ENCODE measurements at places on chromosomes 2 and 18.

DNA sequence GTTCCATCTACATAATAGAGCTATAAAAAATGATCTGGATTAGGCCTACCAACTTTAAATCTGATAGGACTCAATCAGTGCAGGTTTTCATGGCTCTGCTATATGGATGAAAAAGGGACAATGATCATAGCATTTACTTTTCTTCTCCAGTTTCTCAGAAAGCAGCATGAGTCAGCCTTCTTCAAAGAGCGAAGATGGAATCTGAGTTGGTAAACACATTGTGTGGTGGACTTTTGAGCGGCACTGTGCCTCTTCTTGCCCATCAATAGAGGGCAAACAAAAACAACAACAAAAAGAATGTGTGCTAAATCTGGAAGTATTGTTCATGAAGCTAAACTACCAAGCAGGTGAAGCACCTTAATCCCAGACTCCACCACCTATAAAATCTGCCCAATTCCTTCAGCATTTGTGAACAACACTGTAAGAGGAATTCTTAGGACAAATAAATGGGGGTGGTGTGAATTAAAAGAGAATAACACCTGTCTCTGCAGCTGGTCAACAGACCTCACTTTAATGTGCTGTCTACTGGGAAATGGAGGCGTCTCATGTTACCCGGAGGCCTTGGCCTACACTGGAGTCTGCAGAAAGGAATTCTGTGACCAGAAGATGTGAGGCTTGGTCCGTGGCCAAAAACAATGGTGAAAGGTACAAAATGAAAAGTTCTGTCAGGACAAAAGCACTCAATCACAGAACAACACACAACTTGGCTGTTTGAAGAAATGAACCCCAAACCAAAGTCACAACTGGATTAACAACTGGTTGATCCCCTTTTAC is 609.0 kb downstream of the IRS1 start:
- DNase-seq, result no peak

DNA sequence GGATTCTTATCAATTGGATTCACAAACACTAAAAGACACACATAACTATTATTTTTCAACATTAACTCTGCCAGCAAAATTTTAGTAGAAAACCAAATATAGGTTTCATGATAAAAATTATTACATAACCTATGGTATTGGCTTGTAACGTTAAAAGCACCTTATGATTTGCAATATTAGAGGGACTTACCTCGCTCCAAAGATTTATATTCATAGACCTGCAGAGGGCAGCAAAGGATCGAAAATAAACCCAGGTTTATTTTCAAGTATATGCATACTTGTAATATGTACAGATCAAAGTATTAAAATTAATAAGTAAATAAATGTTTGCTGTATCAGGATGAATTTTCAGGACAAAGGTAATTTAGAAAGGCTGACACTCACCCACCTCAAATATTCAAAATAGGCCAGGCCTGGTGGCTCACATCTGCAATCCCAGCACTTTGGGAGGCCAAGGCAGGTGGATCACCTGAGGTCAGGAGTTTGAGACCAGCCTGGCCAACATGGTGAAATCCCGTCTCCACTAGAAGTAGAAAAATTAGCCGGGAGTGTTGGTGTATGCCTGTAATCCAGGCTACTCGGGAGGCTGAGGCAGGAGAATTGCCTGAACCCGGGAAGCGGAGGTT is 45.3 kb downstream of the LRPPRC start:
- DNase-seq, result peak; percentile 5

DNA sequence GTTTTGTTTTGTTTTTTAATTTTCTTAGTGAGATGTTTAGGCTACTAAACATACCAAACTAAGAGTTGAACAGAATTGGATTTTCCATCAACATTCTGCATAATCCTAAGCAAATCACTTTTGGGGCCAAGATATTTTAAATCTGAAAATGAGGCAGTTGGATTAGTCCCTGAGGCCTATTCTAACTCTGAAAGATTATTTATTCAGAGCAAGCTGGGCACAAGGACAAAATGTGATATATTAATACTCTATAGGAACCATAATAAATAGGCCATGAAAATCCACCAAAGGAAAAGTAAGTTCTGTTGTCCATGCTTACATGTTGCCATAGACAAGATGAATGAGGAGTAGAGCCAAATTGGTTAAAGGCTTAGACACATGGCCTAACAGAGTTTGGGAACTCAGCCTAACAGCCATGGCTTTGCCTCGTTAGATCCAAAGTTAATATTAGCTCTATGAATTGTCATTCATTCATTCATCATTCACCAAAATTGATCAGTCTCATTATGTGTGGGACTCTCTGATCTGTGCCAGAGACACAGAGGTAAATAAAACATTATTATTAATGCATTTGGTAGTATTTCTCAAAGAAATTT is 183.5 kb downstream of the SCG2 start:
- DNase-seq, result no peak

GRCh38 chr2:234550511-234551107 is 53.7 kb upstream of the ARL4C start:
- peak; percentile 24 for DNase-seq

- DNase-seq, result no peak
Measured at GRCh38 chr18:12839526-12840196, 44.4 kb downstream of the PTPN2 start.

GRCh38 chr2:222866358-222866960 is 5.6 kb downstream of the ACSL3 start:
- DNase-seq, result no peak

- DNase-seq, result no peak
Measured at GRCh38 chr2:223562078-223562477, 40.1 kb downstream of the SCG2 start.

GRCh38 chr18:27661320-27662018 is 476.4 kb upstream of the CHST9 start:
- no peak for DNase-seq

- DNase-seq, result no peak
Measured at GRCh38 chr2:26913606-26913998, 56.8 kb upstream of the MAPRE3 start.

- DNase-seq, result no peak
Measured at GRCh38 chr2:230784795-230785194, 72.2 kb downstream of the CAB39 start.

- DNase-seq, result no peak
Measured at GRCh38 chr2:40348665-40349064, 103.2 kb downstream of the SLC8A1 start.

GRCh38 chr2:10220902-10221391 is 81.8 kb upstream of the HPCAL1 start:
- no peak for DNase-seq

GRCh38 chr2:217930761-217931563 is 71.8 kb downstream of the TNS1 start:
- DNase-seq, result no peak

DNA sequence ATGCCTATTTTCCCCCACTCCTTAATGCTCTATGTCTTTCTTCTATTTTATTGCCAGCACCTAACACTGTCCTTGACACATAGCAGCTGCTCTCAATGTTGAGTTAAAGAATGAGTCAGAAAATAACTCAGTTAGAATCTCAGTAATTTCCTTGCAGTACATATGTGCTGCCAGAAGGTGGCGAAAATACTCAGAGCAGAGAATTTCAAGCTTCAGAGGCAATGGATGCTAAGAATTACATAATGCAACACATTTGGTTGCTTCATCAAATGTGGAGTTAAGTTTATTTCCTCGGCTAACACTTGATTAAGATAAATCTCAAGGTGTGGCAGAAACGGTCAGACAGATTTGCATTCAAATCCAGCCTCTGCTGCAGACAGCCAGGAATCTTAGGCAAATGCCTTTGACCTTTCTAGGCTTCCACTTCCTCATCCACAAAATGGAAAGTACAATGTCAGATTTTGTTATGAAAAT is 105.6 kb downstream of the VSNL1 start:
- DNase-seq, result peak; percentile 65

DNA sequence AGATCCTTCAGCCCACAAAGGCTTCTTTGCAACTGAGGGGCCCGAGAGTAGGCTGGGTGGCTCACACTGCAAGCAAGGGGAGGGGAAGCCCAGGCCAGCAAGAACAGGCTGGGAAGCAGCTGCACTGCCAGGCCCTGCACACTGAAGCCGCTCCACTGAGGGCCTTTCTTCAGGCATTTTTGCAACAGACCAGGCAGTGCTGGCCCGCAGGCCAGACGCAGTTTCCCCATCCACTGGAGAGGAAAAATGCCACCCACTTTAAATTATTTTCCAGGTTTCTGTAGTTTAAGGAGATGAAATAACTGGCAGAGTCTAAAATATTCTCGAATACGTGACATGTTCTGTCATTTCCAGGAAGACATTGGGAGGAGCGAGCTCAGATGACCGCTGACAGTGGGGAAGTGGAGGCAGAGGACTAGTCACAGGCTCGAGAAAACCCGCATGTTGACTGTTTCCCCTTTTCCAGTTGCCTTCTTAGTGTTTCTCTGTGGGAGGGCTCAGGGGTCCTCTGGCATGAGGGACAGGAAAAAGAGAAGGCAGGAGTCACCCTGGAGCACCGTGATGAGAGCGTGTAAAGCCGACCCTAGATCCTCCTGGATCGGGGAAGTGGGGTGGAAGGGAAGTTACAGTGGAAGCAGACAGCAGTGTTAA is 53.3 kb upstream of the B3GNT7 start:
- no peak for DNase-seq

DNA sequence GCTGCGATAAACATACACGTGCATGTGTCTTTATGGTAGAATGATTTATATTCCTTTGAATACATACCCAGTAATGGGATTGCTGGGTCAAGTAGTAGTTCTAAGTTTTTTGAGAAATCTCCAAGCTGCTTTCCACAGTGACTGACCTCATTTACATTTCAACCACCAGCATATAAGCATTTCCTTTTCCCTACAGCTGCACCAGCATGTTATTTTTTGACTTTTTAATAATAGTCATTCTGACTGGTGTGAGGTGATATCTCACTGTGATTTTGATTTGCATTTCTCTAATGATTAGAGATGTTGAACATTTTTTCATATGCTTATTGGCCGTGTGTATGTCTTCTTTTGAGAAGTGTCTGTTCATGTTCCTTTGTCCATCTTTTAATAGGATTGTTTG is 22.8 kb downstream of the GALNT1 start:
- DNase-seq, result no peak

DNA sequence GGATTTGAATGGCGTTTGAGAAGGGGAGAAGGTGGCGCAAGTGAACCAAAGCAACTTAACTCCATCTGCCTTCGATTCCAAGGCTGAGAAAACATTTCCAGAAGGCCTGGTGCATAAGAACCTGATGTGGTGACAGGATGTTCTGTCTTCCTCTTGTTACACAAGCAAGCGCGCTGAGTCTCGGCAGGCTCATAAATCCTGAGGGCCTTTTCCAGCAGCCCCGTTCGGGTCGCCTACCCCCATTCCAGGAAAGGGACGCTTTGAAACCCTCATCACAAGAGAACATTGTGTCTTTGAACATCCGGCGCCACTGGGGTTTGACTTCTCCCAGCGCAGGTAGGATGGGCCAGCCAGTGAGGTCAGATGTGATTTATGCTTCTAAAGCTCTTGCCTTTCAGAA is 403.5 kb downstream of the SETBP1 start:
- DNase-seq, result no peak

GRCh38 chr2:166454006-166454595 is 39.9 kb downstream of the SCN7A start:
- DNase-seq, result no peak

GRCh38 chr2:20040489-20041172 is 10.8 kb downstream of the LAPTM4A start:
- DNase-seq, result no peak

- no peak for DNase-seq
Measured at GRCh38 chr18:66682855-66683322, 79.0 kb upstream of the CDH19 start.

- DNase-seq, result no peak
Measured at GRCh38 chr2:139492131-139492680, 712.0 kb upstream of the NXPH2 start.

All from HS-27A (cell line).